Bronchus fibroblast of lung (primary cell): ENCODE measurements at places on chromosomes 5 and 9. TPM values are rescaled to one million over a fixed set of nuclear protein-coding genes. Genes with fewer than 3 reads are reported as not detected.

Gene THBS4
- 1.2 and 2.4 TPM in 2 replicates for total RNA-seq

Gene SOX30
- 0.15 TPM in 1 of 2 replicates, not detected in the other for total RNA-seq

Gene NOL6
- 30.8 and 31.5 TPM in 2 replicates for total RNA-seq

Gene ADRB2
- 1.9 and 2.5 TPM in 2 replicates for total RNA-seq

Gene CBY3
- not detected in 2 replicates for total RNA-seq

Gene CARTPT
- total RNA-seq = not detected in 2 replicates

Gene EPB41L4B
- total RNA-seq = 0.45 and 0.50 TPM in 2 replicates

Gene ST8SIA4
- 0.34 and 1.9 TPM in 2 replicates for total RNA-seq
